Stimulated activated CD4-positive, alpha-beta T cell treated with anti-CD3 and anti-CD28 coated beads, Interleukin-4, amount 100 ng/mL, for 4 hours (primary cell): ENCODE measurements at places on chromosomes 1 and 21.

GRCh38 chr1:168100315-168101002 lies 36.3 kb downstream of the GPR161 start:
- DNase-seq = no peak

DNA sequence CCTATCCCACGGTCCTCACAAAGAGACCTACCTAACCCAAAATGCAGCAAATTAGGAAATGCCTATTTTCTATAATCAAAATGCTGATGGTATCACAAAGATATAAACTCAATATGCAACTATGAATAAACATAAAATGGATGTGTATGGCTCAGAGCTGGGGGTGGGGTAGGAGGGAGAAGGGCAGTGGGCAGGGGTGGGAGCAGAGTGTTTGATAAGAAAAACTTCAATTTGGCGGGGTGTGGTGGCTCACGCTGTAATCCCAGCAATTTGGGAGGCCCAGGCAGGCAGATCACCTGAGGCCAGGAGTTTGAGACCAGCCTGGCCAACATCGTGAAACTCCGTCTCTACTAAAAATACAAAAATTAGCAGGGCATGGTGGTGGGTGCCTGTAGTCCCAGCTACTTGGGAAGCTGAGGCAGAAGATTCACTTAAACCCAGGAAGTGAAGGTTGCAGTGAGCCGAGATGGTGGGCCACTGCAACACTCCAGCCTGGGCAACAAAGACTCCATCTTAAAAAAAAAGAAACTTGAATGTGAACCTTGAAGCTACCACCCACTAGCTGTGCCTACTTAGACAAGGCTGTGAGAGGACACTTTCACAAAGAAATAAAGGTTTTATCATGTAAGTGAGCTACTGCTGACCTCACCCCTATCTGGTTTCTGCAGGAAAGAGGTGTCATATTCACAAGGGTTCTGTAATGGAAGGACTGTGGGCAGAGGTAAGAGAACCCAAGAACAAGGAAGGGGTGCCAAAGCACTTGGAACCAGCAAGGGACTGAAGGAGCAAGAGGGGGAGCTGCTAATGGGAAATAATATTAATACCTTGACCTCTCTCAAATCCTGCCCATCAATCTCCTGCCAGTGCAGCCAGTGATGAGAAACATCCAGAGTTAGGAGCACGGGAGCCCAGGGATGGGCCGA lies 53.0 kb downstream of the HLCS start:
- DNase-seq = no peak

- DNase-seq = no peak
Measured at GRCh38 chr1:217150366-217150765, 427.1 kb upstream of the ESRRG start.

GRCh38 chr1:154760469-154760933 lies 109.6 kb downstream of the KCNN3 start:
- peak; percentile 84 for DNase-seq

- no peak for DNase-seq
Measured at GRCh38 chr1:118039170-118039569, 109.6 kb downstream of the WDR3 start.

GRCh38 chr1:12473596-12474362 lies 144.2 kb downstream of the DHRS3 start:
- no peak for DNase-seq

- no peak for DNase-seq
Measured at GRCh38 chr1:176469450-176470010, 6.6 kb downstream of the PAPPA2 start.

GRCh38 chr1:171727778-171728177 lies 14.1 kb downstream of the VAMP4 start:
- no peak for DNase-seq

- no peak for DNase-seq
Measured at GRCh38 chr1:29391362-29391880, 155.1 kb downstream of the PTPRU start.

DNA sequence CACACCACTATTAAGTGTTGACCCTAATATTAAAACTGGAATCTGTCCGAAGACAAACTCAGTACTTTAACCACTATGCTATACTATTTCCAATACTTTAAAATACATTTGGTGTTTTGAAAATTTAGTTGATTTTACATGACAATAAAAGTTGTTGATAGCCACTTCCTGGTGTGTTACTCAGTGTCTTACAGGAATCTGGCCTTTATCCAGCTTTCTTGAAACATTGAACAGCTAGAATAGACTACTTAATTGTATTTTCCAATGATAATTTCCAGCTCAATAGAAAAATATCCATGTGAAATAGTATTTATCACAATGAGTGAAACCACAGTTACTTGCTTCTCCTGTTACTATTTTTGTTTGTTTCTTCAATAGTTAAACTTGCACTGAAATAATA lies 369.6 kb upstream of the ADGRL4 start:
- DNase-seq = no peak

GRCh38 chr1:156859523-156860112 lies 701 bp upstream of the INSRR start:
- DNase-seq = peak; percentile 15

DNA sequence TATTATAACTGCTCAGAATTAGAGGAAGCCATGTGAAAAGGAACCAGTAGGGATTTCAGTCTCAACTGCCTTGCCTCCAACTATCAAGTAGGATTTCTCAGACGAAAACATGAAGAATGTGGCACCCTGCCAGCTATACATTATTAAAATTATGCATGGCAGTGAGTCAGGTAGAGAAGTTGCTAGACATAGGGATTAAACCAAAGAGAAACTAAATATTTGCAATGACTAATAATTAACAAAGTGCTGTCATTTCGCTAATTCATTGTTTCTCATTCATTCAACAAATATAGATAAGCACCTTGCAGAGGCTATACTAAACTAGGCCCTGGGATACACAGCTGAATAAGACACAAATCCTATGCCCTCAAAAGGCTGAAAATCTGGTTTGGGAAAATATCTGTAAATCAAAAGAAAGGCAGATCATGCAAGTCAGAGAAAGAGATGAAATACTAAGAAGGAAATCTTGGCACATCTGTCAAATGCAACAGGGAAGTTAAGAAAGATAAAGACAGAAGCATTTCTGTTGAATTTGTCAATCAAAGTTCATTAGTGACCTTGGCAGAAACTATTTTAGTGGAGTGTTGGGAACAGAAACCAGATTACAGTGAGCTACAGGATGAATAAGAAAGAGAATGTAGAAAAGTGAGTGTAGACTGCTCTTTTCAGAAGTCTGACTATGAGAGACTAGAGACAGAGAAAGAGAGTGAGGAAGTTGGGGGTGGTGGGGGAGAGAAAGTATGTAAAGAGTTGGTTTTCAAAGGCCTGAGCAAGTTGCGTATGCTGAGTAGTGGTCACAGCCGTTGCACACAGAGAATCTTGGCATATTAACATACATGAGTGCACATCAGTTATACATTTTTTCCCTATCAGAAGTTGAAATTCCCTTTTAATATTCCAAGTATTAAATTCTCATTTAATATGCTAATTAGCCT lies 14.7 kb upstream of the NBPF11 start:
- no peak for DNase-seq

DNA sequence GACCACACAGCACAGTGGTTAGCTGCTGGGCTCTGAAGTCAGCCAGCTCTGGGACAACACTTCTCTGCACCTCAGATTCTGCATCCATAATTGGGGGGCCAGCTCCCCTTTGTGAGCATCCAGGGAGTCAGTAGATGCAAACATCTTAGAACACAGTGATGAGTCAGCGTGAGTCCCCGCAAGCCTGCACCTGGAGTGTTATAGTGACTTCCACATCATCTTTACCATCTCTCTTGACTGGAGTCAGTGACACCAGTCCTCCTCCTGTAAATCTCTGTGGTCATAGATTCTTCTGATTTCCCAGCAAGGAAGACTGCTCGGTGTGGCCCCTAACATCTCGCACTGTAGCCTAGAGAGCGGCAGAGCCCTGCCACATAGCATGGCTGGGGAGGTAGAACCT lies 13.9 kb upstream of the EDN2 start:
- no peak for DNase-seq

DNA sequence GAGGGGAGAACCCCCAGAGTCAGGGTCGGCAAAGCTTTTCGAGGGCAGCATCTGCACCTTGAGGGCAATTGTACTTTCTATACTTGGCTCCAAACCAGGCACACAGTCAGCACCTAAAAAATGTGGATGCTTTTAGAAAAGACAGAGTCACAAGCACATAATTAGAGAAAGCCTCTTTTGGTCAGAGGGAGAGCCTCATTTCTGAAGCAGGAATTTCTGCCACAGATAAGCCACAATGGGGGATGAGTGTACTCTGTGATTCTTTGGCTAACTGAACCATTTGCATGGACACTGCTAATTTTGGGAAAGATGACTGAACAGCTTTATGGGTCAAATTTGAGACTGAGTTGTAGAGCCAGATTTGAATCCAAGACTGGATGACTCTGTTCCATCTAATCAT lies 635.7 kb downstream of the KIF26B start:
- no peak for DNase-seq

GRCh38 chr1:78913950-78914349 lies 92.6 kb downstream of the ADGRL4 start:
- no peak for DNase-seq

DNA sequence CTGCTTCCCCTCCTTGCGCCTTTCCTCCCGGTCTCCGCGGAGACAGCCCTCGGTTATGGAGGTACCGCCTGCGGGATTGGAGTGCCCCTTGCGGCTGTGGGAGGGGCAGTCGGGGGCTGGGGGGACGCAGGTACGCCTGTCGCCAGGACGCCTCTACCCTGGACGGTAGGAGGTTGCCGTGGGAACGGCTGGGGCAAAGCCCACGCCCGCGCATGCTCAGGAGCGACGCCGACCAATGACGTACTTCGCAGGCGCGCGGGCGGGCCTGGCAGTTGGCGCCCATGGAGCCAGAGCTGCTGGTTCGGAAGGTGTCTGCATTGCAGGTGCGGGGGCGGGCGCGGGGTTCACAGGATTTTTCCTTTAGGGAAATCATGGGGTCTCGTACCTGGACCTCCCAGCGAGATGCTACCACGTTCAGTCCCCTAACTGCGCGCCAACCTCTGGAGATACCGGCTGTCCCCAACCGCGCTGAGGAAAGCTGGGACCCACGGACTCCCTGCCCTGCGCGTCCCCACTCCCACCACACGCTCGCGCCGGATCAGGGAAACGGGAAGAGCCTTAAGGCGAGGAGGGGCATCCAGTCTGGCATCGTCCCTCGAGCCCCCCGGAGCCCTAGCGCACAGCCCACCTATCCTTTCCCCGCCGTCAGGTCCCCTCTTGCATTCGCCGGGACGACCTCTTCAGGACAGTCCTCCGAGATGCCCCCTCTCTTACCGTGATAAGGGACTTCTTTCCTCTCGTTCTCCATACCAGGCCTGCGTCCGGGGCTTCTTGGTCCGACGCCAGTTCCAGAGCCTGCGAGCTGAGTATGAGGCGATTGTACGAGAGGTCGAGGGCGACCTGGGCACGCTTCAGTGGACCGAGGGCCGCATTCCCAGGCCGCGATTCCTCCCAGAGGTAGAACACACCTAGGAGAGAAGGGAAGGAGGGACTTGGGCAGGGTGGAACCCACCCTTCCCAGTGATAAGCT lies at the start of gene IQCC:
Gene IQCC, plus strand, starts transcription at position 271 of the 970 bp plus-strand sequence. Its CDS starts 11 bp downstream, at position 282.
- DNase-seq = peak; percentile 85

DNA sequence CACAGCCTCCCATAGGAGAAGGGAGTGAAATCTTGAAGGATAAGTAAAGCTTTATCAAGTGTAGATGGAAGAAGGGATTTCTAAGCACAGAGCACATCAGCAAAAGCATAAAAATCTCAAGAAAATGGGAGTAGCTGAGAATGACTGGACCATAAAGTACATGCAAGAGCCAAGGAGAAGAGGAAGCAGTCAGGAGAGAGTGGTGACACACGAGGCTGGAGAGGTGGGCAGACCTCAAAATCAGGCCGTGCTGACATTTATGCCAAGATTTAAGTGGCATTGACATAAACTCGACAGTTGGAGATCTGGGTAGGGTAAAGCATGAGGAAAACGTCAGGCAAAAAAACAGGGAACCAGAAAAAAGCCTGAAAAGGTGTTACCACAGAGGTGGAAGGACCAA lies 62.3 kb downstream of the GFI1 start:
- no peak for DNase-seq

DNA sequence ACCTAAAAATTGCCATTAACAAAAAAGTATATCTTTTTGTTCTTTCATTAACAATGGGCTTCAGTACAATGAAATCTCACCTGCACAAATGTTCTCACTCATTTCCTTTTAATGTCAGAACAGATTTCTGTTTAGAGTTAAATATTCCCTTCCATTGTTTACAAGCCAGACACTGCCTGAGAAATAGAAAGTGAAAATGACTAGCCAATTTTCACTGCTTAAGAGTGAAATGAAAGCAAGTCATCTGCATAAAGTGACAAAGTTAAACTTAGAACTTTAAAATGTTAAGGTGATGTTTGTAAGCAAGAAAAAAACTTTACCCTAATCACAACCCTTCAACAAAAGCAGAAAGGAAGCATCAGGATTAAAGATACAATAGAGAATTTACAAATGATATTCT lies 27.5 kb downstream of the COA6 start:
- no peak for DNase-seq

DNA sequence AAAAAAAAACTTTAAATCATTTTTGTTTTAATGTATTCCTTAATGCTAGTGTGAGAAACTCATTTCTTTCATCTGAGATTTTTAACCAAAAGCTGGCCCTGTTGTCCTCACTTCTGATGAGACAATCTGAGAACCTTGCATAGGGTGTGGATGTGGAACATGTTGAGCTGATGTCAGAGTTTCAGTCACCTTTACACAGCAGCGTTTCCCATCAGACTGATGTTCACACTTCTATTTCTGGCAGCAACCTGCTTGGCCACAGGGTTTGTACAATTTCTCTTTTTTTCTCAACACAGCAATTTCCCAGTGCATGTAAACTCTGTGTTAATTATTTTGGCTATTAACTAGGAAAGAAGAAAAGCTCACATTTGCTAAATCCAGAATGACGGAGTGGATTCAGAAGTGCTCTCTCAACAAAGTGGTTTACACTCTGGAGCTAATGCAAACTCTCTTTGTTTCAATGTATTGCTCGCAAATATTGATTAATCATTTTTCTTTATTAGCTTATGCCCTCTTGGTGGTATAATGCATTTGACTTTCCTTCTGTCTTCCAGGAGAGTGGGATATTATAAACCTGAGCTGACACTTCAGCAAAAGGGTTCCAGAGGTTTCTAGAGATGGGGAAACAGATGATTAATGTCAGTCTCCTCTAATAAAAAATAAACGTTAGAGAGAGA lies 70.5 kb upstream of the HSPA13 start:
- no peak for DNase-seq

DNA sequence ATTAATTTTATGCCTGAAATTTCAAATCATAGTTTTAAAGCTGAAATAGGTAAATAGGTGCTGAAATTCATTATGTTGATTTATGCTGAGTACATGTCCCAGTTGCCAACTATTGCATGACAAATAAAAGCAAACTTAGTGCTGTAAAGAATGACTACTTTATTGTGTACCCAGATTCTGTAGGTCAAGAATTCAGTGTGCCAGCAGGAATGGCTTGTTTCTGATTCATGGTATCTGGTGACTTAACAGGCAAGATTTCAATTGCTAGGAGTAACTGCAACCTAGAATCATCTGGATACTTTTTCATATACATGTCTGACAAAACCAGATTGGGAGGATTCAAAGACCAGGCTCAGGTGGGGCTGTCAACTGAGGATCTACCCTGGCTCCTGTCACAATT lies 678.4 kb upstream of the ADAMTS5 start:
- DNase-seq = no peak

GRCh38 chr1:21742578-21742977 lies 40.4 kb downstream of the USP48 start:
- DNase-seq = no peak

- DNase-seq = no peak
Measured at GRCh38 chr1:158806916-158807536, 24.1 kb upstream of the MNDA start.
